Stimulated activated CD8-positive, alpha-beta memory T cell treated with anti-CD3 and anti-CD28 coated beads, Interleukin-4, amount 100 ng/mL, for 1 hour (primary cell): ENCODE measurements at places on chromosomes 5 and 9.

GRCh38 chr5:135890867-135891266, 4.8 kb downstream of the IL9 start:
- no peak for DNase-seq

DNA sequence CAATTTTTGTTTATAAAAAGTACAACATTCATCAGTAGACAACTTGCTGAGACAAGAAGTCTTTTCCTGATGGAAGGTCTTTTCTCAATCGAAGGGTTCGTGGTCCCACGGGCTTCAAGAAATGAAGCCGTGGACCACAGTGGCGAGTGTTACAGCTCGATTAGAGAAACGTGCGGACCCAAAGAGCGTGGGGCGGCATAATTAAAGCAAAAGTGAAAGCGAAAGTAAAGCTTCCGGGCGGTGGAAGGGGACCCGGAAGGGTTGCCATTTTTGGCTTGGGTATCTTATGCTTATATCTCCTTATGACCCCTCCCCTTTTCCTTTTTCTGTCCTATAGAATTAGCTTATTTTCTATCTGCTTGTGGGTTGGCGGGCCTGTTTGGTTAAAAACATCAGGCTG, 2309.4 kb upstream of the ACO1 start:
- DNase-seq = no peak

DNA sequence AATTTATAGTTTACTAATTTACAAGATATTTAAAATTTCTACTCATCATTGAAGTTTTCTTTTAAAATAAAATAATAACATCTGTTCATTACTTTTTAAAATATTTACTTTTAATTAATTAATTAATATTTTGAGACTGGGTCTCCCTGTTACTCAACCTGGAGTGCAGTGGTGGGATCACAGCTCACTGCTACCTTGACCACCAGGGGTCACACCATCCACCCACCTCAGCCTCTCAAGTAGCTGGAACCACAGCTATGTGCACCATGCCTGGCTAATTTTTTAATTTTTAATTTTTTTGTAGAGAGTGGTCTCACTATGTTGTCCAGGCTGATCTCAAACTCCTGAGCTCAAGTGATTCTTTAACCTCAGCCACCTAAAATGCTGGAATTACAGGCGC, 1013.6 kb downstream of the CDH9 start:
- no peak for DNase-seq

- DNase-seq = no peak
Measured at GRCh38 chr5:10528056-10528816, 35.6 kb upstream of the ANKRD33B start.

- no peak for DNase-seq
Measured at GRCh38 chr9:121558473-121558872, 58.8 kb upstream of the GGTA1 start.

DNA sequence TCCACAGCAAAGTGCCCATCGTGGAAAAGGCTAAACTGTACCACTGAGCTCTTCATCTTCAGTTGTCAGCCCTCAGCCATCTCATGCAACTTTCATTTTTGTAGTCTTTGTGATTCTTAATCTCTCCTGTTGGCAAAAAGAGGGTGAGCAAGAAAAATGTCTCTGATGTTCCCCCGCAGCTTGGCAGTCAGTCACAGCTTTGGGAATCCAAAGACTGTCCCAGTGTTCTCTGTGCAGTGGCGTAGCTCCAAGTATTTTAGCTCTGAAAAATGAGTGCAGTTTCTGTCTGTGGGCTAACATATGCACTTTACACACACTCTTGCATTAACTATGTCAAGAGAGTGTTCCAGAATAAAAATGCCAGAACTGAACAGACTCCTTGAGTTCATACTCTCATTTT, 372.2 kb downstream of the TMEM232 start:
- no peak for DNase-seq

GRCh38 chr9:121935739-121936138, 157.4 kb downstream of the TTLL11 start:
- DNase-seq = no peak

- no peak for DNase-seq
Measured at GRCh38 chr5:5638211-5638610, 215.7 kb downstream of the ICE1 start.

- no peak for DNase-seq
Measured at GRCh38 chr9:104604801-104605200, 626 bp downstream of the OR13C2 start.

DNA sequence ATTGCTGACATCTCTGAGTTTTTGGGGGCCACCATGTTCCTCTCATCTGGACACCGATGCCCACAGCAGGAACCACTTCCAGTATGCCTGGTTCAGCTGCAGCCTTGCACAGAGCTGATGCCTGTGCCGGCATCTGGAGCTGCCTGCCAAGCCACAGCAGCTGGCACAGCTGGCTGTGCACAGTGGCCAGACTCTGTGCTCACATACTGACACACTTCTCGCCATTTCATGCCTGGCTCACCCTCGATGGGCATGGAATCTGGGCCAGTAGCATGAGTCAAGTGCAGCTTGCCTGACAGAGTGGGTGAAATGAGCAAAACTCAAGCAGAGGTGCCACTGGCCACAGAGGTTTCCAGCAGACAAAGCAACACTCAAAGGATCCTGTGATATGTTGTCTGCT, 863.4 kb downstream of the DNAH5 start:
- no peak for DNase-seq

GRCh38 chr5:9347541-9348295, 198.2 kb downstream of the SEMA5A start:
- no peak for DNase-seq

- DNase-seq = no peak
Measured at GRCh38 chr5:173720953-173721600, 104.6 kb upstream of the BOD1 start.

DNA sequence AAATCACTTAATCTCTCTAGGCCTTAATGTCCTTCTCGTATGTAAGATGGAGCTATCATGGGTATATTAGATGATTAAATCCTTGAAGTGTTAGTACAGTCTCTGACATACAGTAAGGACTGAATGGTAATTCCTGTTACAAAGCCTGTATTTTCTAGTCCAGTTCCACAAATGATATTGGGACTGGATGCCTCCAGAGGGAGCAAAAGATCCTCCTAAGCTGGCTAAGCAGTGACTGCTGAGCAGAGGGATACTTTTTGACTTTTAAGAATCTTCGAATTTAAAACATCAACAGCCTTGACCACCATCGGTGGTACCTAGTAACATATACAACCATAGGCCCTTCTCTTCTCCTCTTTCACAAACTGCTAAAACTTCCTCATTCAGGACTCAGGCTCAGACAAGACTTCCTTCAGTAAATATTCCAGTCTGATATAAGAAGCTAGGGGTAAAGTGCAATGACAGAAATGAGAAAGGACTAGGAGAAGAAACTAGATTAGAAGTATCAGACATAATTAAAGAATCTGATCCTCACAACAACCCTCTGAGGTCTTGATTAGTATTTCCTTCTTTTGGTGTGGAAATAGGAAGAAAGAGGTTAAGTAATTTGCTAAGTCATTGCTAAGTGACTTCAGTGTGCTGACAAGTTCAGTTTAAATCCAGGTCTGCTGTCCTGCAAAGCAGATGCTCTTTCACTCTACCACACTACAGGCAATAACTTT, 13.9 kb downstream of the PTAR1 start:
- no peak for DNase-seq
